ENCODE measurements at places on chromosomes 6 and 20.

- DNase-seq = no peak
Observed at GRCh38 chr6:35635601-35636597, 52.8 kb downstream of the FKBP5 start.

GRCh38 chr20:62900052-62900691, 26.1 kb downstream of the DIDO1 start:
- peak; percentile 39 for DNase-seq

DNA sequence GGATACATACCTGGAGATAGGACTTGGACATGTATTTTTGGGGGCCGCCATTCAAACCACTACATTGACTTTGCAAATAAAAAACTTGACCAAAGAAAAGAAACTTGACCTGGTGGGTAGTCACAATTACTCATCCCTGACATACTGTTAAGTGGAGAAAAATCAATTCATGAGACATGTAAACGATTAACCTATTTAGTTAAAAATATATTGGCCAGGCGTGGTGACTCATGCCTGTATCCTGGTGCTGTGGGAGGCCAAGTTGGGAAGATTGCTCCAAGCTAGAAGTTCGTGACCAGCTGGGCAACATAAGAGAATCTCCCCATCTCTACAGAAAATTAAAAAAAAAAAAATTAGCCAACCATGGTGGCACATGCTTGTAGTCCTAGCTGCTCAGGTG, 2.5 kb upstream of the SRSF12 start:
- no peak for DNase-seq

DNA sequence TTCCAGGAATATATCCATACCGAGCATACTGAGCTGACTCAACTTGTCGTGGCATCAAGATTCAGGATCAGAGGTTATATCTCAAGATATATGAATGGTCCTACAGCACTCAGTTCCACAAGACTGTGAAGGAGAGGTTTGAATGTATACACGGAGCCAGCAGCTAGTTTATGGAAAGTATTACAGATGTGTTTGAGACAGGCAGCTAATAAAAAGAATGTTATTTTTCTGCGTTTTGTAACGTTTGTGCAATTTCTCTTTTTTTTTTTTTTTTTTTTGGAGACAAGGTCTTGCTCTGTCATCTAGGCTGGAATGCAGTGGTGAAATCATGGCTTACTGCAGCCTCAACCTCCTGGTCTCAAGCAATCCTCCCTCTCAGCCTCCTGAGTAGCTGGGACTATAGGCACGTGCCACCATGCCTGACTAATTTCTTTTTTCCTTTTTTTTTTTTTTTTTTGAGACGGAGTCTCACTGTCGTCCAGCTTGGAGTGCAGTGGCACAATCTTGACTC, 3.4 kb upstream of the FAM110A start:
- no peak for DNase-seq

DNA sequence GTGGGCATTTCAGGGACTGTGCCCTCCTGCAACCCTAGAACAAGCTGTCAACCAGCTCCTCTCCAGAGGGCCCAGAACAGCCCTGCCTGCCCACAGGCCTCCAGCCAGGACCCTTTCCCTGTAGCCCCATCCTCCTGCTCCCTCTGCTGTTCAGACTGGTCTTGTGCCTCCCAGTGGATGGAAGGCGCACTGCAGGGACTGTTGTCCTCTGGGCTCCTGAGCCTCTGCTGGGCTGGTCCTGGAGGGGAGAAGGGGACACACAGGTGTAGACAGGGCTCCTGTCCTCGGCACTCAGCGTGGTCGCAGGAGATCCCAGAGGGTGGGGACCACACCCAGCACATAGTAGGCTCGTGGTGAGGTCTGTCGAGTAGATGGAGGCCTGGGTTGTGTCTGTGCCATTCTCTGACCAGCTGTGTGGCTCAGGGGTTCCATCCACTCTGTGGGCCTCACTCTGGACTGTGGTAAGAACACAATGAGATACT, 11.5 kb downstream of the ITPR3 start:
- no peak for DNase-seq

- no peak for DNase-seq
Observed at GRCh38 chr6:118725944-118726343, 74.6 kb upstream of the CEP85L start.

GRCh38 chr6:95231416-95231815, 345.9 kb upstream of the MANEA start:
- DNase-seq = no peak

GRCh38 chr6:5695260-5696245, 311.2 kb downstream of the NRN1 start:
- DNase-seq = no peak

DNA sequence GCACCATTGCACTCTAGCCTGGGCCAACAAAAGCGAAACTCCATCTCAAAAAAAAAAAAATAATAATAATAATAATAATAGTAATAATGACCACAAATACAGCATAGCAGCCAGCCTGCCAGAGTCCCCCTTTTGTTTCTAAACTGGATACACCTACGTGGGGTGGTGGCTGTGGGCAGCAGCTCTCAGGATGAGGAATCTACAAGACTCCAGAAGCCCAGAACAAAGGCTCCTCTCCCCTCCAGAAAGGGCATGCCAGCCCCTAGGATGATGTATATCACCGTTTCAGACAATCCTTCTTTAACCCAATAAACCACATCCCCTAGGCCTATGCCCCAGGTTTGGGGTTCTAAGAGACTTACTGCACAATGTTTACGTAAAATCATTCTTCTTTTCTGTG, 155.9 kb downstream of the QRSL1 start:
- DNase-seq = no peak

GRCh38 chr20:37346535-37347346, 801 bp downstream of the SRC start:
- DNase-seq = no peak

Data from activated CD8-positive, alpha-beta memory T cell treated with anti-CD3 and anti-CD28 coated beads for 48 hours (primary cell).